ENCODE measurements at places on chromosomes 6 and 20. TPM values are rescaled to one million over a fixed set of nuclear protein-coding genes. Genes with fewer than 3 reads are reported as not detected.

The ZFAND3 gene
- 22.7 TPM for total RNA-seq

The C20orf202 gene
- not detected for total RNA-seq

The NKX2-4 gene
- total RNA-seq, result not detected

The CDH4 gene
- total RNA-seq, result 5.7 TPM

The GPR31 gene
- not detected for total RNA-seq

The WFDC6 gene
- total RNA-seq, result not detected

The DNPH1 gene
- 51.6 TPM for total RNA-seq

The EEF1A2 gene
- total RNA-seq, result 1.0 TPM

The ZNFX1 gene
- 41.9 TPM for total RNA-seq

The PCSK2 gene
- not detected for total RNA-seq

The RHAG gene
- total RNA-seq, result not detected

All from thoracic aorta endothelial cell (primary cell).